Inflammatory macrophage treated with lipopolysaccharide for 4 hours (primary cell): ENCODE measurements at places on chromosomes 5 and 9.

DNA sequence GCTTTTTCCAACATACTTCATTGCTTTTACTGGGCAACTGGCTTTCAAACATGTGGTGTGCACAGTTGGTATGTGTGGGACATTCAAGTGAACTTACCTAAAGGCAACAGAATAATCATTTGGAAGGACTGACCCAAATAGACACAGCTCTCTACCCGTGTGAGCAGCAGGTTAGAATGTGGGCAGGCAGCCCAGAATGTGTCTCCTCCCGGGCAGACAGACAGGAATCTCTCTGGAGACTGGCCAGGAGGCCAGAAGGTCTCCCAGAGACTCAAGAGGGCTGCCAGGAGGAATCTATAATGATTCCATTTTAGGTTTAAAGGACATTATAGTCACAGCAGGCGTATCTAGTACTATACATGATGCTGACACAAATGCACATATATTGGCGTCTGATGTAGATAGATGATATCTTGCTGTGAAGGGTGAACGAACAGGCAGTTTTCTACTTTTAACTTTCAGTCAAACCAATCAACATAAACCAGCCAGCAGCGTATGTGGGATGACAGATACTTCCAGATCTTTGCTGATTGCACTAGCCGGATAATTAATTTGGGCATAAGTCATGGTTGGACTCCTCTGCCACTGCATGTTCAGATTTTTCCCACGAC is 297.4 kb upstream of the ZNF608 start:
- DNase-seq = no peak

DNA sequence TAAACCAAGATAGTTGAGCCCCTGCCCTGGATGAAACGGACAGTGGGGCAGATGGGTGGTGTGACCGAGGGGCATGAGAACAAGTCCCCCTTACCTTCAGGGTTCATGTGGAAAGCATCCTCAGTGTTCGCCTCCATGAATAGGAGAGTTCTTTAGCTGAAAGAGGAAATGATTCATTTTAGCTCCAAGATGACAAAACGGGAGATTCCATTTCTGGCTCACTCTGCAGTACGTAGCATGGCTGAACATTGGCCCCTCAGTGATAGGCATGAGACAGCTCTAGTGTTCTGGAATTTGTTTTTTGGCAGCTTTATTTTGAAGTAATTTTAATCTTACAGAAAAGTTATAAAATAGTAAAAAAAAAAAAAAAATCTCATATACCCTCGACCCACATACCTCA is 70.2 kb upstream of the AGXT2 start:
- peak; percentile 68 for DNase-seq

- peak; percentile 33 for DNase-seq
Observed at GRCh38 chr5:150656191-150657132, 4.6 kb upstream of the MYOZ3 start.

GRCh38 chr9:134868751-134869553 is 11.7 kb upstream of the FCN2 start:
- DNase-seq = no peak

DNA sequence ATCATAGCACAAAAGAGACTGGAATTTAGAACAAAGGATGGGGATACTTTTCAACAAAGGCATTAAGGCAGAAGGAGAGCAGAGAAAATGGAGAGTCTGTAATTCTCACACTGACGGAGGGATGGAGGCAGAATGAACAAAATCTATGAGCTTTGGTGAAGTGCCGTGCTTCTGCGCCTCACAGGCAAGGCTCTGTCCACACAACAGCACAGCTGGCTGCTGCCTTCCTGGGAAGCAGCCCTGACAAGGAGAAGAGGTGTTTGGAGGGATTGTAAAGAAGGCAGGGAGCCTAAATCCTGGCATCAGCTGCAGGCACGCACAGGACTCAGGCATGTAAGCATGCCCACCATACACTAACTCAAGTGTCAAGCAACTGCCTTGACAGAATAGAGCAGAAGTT is 485.2 kb upstream of the KIF2A start:
- DNase-seq = no peak

GRCh38 chr9:84592918-84593317 is 76.6 kb upstream of the NTRK2 start:
- DNase-seq = no peak

DNA sequence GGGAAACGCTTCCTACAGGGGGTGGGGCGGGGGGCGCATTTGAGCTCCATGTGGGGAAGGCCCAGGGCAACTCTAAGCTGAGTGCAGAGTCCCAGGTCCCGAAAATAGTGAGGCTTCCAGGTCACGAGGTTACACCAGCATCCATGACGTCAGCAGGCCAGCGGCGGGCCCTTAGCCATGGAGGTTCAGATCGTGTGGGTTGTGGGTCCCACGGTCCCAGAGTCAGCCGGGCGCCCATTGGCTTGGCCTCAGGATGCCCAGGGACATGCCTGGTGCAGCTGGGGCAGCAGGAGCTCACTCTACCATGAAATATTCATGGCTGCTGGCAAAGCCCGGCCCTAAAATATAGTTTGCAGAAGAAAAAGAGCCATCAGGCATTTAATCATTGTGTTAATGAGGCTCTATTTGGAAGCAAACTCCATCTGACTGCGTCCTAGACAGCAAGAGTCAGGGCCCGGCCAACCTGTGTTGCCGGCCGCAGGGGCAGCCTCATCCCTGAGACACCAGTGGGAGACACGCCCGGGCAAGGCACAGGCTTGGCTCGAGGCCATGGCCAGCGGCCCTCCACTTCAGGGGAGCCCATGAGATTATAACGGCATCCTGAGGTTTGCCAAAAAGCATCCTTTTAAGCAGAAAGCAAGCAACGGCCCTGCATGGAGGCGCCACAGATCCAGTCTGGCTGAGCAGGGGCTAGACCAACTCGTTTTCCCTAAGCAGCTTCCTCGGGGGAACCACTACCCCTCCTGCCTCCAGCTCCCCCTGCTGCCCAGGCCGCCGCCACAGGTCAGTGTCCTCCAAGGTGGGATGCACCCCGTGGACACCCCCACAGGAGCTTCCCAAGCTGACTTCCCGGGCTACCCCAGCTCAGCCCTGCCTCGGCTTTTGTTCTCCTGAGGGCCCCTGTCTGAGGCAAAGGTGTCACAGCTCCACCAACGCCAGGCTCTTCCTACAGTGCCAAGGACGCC is 108.9 kb upstream of the PPP1R26 start:
- no peak for DNase-seq

DNA sequence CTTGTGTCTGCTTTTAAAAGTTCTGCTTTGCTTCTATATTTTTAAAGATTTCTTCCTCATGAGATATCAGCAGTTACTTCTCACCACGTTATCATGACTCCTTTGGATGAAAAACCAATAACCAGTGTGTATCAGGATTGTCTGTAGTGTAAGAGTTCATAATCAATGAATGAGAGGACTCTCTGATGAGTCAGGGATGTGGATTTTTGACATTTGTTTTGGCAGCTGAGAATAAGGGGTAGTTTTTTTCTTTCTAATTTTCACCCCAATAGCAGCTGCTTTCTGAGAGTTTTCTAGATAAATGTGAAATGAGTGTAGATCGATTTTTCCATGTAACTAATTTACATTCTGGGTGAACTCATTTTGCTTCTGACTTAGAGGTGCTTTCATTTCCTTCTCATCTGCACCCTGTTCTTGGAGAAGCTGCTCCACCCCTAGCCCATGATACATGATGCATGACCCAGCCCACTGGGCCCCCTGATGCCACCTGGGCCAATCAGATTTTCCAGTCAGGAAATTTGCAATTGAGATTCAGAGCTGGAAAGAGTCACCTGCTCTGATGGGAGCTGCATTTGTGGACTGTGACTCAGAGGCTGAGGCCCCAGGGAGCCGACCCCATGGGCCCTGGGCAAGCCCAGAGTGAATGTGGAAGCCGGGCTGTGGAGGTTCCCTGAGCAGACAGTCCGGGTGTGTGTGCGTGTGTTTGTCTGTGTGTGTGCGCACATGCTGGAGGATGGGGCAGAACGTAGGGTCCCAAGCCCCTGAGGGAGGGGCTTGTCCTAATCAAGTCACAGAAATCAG is 159.3 kb downstream of the RGS3 start:
- DNase-seq = peak; percentile 56

DNA sequence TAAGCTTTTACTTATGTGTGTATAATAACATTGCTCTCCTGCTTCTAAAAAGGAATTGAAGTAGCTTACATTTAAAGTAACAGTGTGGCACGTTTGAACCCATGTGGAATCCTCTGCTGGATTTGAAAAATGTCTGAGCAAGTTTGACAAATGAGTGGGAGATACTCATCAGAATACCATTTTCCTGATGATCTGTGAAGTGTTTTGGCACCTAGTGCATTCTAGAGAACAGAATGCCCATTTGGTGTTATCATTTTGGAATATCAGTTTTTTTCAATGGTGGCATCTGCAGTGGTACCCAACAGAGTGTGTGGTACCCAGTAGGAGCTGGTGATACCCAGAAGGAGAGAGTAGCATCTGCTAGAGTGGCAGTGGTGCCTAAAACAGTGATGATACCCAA is 471.1 kb downstream of the PLK2 start:
- no peak for DNase-seq

DNA sequence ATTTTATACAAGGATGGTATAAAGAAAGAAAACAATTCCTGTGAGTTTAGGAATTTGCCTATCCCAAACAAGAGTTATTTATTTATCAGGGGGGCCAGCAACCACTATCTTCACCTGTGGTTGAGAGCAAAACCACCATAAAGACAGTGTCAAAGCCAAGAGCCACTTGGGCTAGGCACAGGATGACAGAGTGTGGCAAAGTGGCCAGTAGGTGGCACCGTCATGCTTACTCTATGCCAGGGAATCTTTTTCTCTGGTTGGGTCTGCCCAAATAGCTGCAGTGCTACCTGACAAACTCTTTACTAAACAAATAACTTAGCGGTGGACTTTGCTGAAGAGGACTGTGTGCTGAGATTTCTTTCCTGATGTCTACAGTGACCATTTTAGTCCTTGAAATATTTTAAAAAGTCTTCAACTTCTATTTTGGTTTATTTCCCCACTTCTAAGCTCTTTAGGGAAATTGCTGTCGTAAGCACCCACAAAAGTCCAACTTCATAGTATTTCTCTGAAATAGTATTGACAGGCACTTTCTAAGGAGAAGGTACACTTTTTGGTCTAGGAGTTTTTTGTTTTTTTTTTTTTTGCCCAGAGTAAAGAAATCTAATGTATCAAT is 285.0 kb downstream of the RFX3 start:
- peak; percentile 72 for DNase-seq

GRCh38 chr5:14663734-14664269 is 716 bp upstream of the OTULIN start:
- DNase-seq = peak; percentile 35

GRCh38 chr5:16755641-16756040 is 138.8 kb upstream of the RETREG1 start:
- DNase-seq = no peak

GRCh38 chr5:2755076-2755680 is 3.7 kb upstream of the IRX2 start:
- no peak for DNase-seq

DNA sequence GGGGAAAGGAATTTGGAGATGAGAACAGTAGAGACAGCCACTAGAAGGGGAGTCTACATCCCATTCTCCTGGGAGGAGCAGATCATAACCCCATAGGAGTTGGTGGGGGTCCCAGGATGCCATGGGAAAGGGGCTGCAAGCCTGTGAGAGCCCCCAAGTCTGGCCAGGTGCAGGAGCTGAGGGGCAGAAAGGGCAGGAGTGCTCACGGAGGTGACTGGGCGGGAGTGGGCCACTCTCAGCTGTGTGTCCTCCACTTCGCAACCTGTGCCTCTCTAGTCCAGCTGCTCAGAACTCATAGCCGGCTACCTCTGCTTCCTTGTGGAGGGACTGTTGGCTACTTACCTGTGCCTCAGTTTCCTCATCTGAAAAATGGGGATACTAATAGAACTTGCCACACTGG is 263.9 kb downstream of the FSTL4 start:
- no peak for DNase-seq

DNA sequence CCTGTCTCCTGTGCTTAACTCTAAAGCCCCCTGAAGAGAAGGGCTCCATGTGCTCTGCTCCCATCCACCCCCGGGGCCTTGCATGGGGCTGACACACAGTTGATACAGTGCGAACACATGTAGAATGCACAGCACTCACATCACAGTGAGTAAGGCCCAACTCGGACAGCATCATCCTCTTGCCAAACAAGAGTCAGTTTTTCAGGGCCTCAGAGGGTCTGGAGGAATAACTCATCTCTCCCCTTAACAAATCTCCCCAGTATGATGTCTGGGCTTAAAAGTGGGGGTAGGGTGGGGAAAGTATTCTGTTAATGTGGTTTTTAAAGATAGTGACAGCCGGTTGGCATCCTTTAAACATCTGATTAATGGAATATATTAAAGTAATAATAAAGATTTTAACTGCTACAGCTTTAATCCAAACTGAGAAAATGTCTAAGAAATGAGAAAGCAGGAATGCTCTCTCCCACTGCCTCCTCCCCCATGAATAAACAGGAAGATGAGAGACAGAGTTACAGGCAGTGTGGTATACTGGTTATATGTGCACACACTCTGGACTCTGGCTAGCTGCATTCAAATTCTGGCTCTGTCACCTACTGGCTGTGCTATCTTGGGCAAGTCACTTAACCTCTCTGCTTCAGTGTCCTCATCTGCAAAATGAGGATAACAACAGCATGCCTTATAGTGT is 22.5 kb downstream of the APBA1 start:
- DNase-seq = no peak

DNA sequence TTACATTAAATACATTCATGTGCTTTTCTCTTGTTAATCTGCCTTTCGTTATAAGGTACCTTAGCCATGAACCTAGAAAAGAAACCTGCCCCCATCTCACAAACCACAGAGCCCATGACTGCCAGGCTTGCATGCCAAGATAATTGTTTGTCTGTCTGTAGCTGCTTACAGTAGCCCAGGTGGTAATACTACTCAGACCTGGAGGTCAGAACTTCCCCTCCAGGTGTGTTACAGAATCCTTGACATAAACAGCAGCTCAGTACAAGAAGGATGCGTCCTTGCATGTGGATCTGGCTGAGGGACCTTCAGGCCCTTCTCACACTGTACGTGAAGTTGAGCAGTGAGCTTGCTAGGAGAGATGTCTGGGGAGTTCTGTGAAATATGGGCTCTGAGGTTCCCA is 291.4 kb downstream of the CSNK1G3 start:
- no peak for DNase-seq

- DNase-seq = no peak
Observed at GRCh38 chr5:42566652-42567295, 143.5 kb downstream of the GHR start.
